ENCODE measurements at places on chromosomes 7 and 10. TPM values are rescaled to one million over a fixed set of nuclear protein-coding genes. Genes with fewer than 3 reads are reported as not detected.

The FOXI2 gene
- total RNA-seq = not detected

The TRIL gene
- total RNA-seq = not detected

DNA sequence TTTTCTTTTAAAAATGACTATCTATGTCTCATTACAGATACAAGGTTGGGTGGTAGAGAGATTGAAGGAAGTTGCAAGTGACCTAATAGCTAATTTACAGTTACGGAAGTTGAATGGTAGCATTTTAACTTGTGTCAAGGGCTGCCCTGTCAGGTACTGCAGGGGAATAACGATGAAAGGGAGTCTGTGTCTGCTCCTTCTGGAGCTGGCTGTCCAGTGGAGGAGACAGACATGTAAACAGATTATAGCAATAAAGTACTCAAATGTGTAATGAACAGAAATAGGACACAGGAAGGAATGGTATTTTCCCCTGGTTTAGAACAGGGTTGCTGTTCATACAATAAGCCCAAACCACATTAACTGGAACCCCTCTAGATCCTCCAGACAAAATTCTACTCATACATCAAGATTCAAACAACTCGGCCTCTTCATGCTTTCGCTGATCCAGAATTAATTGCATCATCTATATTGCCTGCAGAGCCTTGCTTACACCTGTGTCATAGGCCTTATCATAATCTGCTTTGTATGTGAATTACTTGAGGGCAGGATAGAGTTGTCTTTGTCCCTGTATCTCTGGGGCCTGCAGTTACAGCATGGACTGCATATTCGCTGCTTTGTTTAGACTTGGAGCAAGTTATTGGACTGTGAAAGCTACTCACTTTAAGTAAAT lies 42.8 kb downstream of the AUTS2 start:
- no peaks in the 10 kb centered on the region for H3K27me3 ChIP-seq
- H3K27ac ChIP-seq = no peak overlapping the region
- H3K36me3 ChIP-seq = no peaks in the 10 kb centered on the region
- H3K4me1 ChIP-seq = no peaks in the 10 kb centered on the region
- no peak overlapping the region for H3K4me3 ChIP-seq

- DNase-seq = no peak
- no peaks in the 10 kb centered on the region for H3K4me1 ChIP-seq
- no peaks in the 10 kb centered on the region for H3K27me3 ChIP-seq
- H3K4me3 ChIP-seq = no peak overlapping the region
- no peaks in the 10 kb centered on the region for H3K36me3 ChIP-seq
These were observed 430.4 kb downstream of the NEBL start for GRCh38 chr10:20466731-20467130.

The PALD1 gene
- total RNA-seq = 33.1 TPM
